ENCODE measurements at places on chromosomes 2 and 18. TPM values are rescaled to one million over a fixed set of nuclear protein-coding genes. Genes with fewer than 3 reads are reported as not detected.

- DNase-seq = no peak
Measured at GRCh38 chr2:195687320-195688086, 30.5 kb downstream of the SLC39A10 start.

DNA sequence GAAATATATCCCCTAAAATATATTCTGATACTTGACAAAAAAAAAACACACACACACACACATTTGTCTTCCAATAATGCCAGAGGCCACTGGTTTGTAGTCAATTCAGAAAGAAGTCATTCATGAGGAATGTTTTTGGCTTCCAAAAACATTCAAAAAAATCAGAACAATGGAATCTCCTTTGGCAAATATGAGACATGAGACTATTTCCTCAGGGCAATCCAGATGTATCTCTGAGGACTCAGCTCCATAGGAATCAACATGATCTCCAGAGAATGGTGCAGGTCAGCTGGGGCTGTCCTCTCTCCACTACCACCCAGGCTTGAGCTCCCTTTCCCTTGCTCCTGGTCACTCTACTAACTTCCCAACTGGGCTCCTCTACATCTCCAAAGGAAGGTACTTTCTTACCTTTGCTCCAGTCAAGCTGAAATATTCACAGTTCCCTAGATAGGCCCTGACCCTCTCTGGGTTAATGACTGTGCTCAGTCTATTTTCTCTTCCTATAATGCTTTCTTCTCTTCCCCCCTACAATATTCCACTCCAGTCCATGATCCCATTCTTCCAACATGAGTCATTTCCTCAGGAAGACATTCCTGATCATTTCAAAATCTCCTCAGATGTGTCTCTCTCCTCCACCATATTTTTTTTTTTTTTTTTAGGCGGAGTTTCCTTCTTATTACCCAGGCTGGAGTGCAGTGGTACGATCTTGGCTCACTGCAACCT lies 145.3 kb downstream of the C1D start:
- DNase-seq = peak; percentile 79

DNA sequence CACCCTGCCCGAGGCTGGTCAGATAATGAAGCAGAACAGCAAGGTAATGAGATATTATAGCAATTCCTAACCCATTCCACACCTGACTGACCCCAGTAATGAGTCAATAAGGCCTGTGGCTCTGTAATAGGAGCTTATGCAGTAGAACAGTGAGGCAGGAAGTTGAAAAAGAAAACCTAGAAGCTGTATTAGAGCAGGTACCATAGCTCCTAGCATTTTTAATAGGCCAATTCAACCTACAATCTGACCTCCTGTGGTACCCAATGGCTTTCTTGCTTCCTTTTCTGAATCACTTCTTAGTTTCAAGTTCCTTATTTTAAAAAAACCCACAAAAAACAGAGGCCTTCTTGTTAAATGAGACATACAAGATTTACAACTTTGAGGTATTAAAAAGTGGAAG lies 43.6 kb upstream of the MAP2 start:
- DNase-seq = no peak

- peak; percentile 60 for DNase-seq
Measured at GRCh38 chr2:200252265-200253067, 54.0 kb upstream of the SPATS2L start.

DNA sequence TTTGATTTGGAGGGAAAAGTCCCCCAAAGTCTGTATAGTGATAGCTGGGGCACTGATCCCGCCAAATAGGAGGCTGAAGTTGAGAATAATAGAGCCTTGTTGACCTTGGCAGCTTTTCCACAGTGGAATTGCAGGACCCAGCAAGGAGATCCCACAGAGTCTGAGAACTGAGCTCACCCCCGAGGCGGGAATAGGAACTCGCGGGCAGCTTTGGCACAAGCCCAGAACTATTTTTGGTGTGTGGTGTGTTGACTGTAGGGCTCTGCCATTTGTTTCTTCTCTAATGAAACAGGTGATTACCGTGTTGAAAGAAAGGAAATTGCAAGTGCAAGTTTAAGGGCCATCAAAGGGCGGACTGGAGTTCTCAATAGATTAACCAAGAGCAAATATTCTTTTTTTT lies 34.0 kb downstream of the SH3RF3 start:
- DNase-seq = peak; percentile 81

DNA sequence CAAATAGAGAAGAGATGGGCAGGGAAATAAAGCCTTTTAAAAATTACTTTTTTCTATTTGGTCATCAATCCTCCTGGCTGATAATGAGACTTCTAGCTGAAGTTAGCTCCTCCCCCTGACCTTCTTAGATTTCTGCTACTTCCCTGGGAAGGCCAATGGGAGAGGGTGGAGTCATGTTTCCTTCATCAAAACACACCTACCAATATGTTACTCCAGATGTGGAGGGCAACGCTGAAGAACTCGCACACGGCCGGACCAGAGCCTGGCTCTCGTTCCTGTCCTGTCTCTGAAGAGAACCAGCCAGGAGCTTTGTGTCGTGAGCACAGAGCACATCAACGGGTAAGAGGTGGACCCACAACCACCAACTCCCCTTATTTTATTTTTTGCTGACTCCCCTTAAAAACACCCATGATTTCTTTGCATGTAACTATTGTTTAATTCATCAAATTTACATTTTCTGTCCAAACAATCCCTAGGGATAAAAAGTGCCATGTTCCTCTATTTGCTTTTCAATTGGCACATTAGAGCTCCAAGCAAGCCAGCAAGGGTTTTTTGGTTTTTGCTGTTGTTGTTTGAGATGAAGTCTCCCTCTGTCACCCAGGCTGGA lies 94.9 kb downstream of the ADD2 start:
- no peak for DNase-seq

- DNase-seq = peak; percentile 6
Measured at GRCh38 chr18:62170857-62171256, 16.0 kb downstream of the PIGN start.

- DNase-seq = peak; percentile 76
Measured at GRCh38 chr2:160228141-160228917, 28.3 kb upstream of the ITGB6 start.

- no peak for DNase-seq
Measured at GRCh38 chr2:939936-940601, 10.6 kb upstream of the SNTG2 start.

DNA sequence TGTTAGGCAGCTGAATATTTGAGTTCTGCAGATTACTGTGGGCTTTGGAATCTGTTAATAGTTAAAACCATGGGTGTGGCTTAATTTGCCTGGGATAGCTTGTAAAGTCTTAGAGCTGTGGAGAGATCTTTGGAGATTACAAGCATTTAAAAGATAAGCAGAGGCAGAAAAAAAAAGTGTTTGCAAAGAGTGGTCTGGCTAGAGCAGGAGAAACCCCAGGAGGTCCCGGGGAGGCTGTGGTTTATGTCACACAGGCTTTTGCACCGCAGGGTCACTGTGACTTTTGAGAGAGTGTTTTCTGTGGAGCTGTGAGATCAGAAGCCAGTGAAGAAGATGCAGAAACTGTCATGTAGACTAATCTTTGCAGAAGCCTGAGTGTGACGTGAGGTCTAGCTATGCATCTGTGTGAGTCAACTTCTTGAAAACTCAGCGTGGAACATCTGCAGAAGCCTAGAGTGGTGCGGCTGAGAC lies 49.0 kb downstream of the SETBP1 start:
- DNase-seq = peak; percentile 84

DNA sequence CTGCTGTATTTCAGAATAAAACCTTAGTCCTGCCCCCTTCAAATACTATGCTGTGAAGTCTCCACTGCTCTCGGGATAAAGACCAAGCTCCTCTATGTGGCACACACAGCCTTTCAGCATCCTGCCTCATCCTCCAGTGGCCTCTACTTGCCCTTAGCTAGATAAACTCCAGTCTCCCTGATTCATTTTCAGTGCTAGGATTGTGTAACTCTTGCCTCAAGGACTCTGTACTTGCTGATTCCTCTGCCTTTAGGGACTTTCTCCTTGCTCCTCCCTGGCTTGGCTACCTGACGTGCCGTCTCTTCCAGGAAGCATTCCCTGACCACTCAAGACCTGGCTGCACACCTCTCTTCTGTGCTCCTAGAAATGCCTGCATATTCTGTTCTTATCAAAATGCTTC lies 416.7 kb downstream of the MTX2 start:
- no peak for DNase-seq

GRCh38 chr2:24233321-24233720 lies 58.5 kb downstream of the FAM228A start:
- peak; percentile 16 for DNase-seq

- no peak for DNase-seq
Measured at GRCh38 chr2:220445429-220446105, 818.1 kb downstream of the SLC4A3 start.

- no peak for DNase-seq
Measured at GRCh38 chr2:213234641-213235040, 49.6 kb upstream of the SPAG16 start.

DNA sequence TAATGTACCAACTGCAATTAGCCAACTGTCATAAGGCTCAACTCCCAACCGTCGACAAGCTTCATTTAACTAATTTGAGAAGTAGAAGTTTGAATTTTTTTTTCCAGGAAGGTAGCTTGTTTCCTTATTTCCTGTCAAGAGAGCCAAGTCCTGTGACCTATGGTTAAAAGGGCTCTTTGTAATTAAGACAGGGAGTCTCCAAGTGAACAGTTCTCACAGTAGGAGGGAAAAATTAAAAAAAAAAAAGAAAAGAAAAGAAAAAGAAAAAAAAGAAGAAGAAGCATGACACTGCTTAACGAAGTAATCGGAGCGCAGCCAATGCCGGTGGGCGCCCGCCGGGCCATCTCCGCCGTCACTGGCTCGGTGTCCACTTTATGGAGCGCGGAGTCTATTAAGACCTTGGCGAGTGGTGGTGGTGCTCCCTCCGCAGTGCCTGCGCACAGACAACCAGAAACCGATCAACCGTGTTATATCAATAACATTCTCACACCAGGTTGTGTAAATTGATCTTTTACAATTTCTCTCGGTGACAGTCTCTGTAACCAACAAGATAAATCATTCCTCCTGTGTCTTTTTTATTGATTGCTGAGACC lies 197.2 kb upstream of the POU3F3 start:
- DNase-seq = no peak

DNA sequence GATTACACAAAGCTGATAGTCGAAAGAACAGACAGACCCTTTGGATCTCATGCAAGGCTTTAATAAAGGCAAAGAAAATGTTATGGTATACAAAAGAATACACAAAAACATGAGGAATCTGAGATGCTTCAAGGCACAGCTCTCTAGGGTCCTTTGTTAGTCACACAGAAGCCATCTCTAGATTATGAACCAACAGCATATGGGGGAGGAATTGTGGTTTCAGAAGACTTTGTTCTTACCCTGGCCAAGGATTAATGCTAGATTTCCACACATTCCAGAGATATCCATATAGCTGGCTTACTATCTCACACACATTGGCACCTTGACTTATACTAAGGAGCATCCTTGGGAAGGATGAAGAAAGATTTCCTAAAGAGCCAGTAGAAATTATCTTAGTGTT lies 206.1 kb downstream of the GULP1 start:
- no peak for DNase-seq

- peak; percentile 63 for DNase-seq
Measured at GRCh38 chr18:524466-524865, 24.0 kb upstream of the COLEC12 start.

Gene ABCG5
- total RNA-seq = not detected

Gene UGT1A3
- total RNA-seq = not detected

Gene MC5R
- not detected for total RNA-seq

Gene LIPG
- total RNA-seq = 0.50 TPM

Gene IL36RN
- not detected for total RNA-seq

Gene RBFA
- total RNA-seq = 22.9 TPM

Gene ATP6V1B1
- total RNA-seq = 2.1 TPM

Gene CACNB4
- total RNA-seq = 2.1 TPM

Gene MARCO
- total RNA-seq = not detected

Gene RBM44
- 0.17 TPM for total RNA-seq

Gene EIF2B4
- total RNA-seq = 28.6 TPM

Gene NTSR2
- total RNA-seq = under 0.01 TPM
